ENCODE measurements at places on chromosomes 3 and 15. TPM values are rescaled to one million over a fixed set of nuclear protein-coding genes. Genes with fewer than 3 reads are reported as not detected.

AEN gene
- 6.3 TPM for total RNA-seq

UQCC5 gene
- 2.2 TPM for total RNA-seq

TRAT1 gene
- 2.0 TPM for total RNA-seq

ATP13A5 gene
- total RNA-seq, result not detected

KBTBD8 gene
- total RNA-seq, result 0.88 TPM

PTPRG gene
- total RNA-seq, result 115 TPM

SNX33 gene
- total RNA-seq, result 33.3 TPM

CLASP2 gene
- 65.4 TPM for total RNA-seq
